T-helper 9 cell (primary cell): ENCODE measurements at places on chromosomes 12 and 14.

- DNase-seq, result no peak
Measured at GRCh38 chr12:7058850-7059395, 1.6 kb upstream of the C1S start.

- no peak for DNase-seq
Measured at GRCh38 chr12:125194163-125194773, 129.0 kb downstream of the AACS start.

DNA sequence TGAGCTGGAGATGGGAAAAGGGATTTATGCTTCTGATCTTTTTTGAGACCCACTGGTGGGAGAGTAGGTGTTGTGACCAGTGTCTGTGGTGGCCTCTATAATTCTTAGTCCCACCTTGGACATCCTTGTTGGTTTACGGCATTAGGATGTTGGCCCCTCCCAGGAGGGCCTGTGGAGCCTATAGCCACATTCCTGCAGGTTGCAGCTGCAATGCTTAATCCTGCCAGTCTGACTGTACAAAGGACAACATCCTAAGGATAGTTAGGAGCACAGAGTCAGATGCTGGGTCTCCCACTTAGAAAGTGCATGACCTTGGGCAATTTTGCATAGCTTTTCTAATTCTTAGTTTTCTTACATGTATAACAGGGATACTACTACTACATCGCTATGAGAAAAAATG is 150.9 kb upstream of the SLC38A2 start:
- no peak for DNase-seq

DNA sequence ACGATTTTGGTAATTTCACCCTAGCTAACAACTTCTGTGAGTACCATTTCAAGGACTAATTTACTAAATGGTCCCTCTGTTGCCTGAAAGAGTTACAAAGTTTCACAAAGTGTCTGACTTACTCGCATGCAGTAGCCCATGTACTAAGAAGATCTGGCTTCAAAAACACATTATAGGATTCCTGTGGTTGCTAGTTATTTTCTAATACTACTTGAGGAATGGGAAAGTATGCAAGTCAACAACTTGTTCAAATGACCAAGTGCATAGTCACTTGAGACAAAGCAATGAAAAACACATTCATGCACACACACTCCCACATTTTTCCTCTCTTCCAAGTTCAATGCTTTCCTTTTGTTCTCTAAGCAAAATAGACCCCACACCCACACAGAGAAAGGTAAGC is 219.7 kb upstream of the TMPO start:
- DNase-seq, result no peak

- DNase-seq, result no peak
Measured at GRCh38 chr12:40566271-40566670, 126.0 kb upstream of the CNTN1 start.

DNA sequence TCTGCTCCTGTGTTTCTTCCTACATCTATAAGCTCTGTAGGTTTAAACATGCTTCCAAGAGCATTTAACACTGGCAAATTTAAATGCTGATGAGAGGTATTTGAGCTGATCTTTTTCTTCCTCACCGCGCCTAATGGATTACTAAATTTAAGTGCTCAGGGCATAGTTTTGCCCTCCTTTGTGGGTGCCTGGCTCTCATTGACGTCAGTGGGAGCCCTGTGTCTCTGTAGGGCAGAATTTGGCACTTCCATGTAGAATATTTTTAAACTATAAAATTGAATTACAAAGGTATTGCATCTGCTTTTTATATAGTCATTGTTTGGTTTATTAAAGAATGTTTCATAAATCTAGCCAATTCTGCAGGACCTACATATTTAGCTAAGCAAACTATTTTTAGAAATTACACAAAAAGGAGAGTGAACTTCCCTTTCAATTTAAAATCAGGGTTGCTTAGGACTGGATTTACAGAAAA is 444.8 kb downstream of the AEBP2 start:
- DNase-seq, result no peak

DNA sequence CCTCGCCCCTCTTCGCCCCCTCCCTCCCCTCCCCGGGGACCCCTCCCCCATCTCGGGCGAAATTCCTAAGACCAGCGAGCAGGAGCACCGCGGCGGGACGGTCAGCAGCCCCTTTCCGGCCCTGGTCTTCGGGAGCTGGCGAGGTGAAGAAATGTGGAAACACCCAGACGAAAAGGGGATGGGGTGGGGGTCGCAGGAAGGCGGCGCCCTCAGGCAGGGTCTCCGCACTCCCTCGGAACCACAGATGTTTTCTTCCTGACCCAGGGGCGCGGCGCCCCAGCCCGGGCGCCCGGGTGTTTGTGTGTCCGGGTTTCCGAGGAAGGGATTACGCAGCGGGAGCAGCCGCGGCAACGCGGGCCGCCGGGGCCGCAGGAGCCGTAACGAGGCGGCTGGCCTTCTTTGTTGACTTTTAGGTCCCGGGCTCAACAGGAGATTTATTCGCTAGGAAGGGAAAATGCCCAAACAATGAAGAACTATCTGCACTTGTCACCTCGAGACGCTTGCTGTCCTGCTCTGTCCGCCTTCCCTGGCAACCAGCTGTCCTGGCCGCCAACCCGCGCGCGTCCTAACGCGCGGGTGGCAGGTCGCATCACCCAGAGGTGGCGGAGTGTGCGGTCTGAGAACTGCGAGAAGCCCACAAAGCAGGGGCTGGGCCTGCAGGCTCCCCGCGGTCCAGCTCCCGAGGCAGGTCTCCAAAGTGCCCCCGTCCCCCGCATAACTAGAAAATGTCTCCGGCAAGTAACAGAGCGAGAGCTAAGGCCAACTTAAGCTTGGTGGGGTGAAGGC is 7.0 kb downstream of the FOXA1 start:
- no peak for DNase-seq

- DNase-seq, result no peak
Measured at GRCh38 chr12:99453836-99454538, 193.6 kb upstream of the GARIN6 start.
